Nephron progenitor cell (in vitro differentiated cells): ENCODE measurements at places on chromosomes 16 and 17.

- DNase-seq: peak; percentile 87
Measured at GRCh38 chr17:44628243-44629188, 27.8 kb upstream of the MEIOC start.

DNA sequence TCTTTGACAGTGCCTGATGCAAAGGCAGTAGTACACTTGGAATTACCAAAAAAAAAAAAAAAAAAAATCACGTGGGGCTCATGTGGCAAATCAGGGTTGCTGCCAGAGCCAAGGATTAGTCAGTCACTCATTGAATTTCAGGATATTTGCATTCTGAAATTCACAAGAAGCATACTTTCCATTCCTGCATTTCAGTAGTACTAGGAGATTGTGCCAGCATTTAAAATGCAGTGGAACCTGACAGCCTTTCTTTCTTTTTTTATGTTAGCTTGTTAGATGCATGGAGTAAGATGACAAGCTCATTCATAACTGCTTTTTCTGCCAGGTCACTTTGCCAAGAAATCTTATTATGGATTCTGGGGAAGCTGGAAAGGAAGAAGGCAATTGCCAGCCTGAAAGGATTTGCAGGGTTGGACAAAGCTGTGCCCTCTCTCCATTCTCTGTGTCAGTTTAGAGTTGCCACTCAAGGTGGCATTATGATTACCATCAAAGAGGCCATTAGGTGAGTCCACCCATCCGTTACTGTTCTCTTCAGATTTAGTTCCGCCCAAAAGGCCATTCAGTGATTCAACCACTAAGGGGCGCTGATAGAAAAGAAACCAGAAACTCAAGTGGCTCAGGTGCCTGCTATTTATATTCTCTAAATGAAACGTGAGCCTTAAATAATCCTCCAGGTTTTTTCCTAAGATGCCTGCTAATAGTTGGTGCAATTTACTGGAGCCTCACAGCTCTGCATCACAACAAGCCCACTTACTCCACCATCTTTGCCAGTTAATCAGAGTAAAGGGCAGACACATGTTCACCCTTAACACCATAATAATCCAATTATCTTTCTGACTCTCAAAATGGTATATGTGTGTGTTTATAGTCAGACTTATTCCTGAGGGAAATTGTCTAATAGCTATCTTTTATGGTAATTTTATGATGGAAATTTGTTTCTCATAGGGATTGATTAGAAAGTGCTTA, 59.0 kb downstream of the TANGO6 start:
- peak; percentile 35 for DNase-seq

DNA sequence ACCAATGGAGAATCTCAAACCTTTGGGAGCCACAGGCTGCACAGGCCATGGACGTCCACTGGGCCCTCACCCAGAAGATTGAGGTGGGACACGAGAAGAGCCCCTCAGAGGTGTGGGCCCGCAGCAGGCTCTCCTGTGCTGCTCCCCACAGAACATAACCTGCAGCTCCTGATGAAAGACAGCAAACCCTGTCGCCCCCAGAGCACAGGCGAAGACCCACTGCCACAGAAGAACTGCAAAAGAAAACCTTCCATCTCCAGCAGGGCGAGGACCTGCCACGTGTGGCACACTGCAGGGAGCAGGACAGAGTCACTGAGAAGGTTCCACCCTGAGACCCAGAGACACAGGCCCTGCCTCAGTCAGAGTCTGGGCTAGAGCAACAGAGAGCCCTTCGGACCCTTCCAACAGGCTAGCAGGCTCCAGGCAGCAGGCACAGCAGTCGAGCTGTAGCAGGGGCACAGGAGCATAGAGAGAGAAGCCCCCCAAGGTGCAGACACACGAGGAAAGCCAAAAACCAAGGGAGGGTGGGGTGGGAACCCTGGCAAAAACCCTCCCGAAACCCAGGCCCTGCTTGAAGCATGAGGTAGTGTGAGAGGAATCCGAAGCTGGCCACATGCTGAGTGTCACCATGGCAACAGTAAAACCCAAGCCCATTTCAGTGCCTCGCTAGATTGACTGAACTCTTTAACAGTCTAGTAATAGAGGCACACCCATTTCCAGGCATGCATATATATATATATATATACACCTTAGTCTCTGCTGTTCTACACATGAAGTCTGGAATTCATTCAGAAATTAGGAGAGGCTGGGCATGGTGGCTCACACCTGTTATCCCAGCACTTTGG, 60.0 kb upstream of the CHMP6 start:
- no peak for DNase-seq

GRCh38 chr17:15384142-15384787, 42.9 kb upstream of the TEKT3 start:
- no peak for DNase-seq

DNA sequence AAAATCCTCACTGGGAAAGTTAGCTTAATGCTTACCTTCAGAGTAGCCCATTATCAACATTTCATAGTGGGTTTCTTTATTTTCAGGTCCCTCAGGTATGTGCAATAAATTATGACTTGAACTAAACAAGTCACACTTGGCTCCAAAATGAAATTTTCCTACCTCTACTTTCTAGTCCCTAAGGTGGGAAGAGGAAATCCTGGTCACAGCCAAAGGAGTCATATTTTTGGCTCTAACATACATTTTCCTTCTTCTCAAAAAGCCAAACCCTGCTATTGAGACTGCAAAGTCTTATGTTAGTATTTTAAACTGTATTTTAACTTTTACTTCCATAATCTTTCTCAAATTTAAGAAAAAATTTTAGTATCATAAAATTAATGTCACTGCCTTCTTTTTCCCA, 128.9 kb downstream of the BRIP1 start:
- DNase-seq: no peak

DNA sequence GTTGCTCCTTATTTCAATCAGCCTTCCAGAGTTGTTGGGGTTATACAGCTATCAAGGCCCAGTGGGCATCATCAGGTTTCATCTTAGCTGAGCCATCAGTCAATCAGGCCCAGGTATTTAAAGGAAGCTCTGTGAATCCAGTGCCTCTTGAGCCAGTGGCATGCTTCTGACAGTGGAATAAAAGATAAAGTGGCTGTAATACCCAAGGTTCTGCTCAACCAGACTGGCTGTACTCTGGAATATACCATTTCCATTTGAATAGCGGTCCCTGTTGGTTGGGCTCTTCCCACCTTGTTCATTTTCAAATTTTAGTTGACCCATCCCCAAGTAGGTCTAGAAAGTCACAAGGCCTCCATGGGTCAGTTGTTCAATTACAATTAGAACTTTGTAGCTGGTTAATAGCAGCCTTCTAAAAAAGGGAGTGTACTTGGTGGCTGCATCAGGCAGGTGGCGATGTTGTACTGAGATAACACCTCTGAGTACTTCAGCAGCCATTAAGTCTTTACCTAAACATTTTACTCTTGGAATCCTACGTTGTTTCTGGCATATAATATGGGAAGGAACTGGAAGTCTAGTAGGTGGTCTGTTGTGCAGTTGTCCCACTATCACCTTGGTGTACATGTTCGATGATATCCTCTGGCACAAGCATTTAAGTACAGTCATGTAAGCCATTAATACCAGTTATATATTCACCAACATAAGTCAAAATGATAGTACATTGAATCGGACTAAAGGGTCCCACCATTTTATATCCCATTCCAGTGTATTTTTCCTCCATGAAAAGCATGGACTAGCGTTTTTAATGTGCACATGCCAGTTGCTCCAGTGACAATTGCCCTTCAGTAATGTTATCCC, 294.1 kb downstream of the BCAS3 start:
- DNase-seq: peak; percentile 51

DNA sequence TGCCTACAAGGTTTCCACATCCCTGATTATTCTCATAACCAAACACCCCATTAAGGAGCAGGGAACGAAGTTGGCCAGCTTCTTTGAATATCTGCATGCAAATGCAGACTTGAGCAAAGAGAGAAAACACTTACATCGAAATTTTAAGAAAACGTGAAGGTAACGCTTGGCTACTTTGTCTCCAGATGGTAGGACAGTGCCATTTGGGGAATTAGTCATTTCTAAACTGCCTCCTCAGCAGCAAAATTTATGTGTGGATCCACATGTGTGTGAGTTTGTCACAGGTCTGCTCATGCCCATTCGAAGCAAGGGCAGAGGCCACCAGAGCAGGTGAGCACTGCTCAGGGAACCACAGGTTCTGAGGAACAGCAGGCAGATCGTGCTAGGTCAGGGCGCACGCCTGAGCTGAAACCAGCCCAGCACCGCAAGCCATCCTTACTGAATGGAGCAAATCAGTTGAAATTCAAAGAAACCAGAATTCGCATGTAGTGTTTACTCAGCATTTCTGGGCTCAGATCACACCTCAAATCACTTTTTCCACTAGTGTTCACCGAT, 80.1 kb downstream of the SOCS1 start:
- no peak for DNase-seq

DNA sequence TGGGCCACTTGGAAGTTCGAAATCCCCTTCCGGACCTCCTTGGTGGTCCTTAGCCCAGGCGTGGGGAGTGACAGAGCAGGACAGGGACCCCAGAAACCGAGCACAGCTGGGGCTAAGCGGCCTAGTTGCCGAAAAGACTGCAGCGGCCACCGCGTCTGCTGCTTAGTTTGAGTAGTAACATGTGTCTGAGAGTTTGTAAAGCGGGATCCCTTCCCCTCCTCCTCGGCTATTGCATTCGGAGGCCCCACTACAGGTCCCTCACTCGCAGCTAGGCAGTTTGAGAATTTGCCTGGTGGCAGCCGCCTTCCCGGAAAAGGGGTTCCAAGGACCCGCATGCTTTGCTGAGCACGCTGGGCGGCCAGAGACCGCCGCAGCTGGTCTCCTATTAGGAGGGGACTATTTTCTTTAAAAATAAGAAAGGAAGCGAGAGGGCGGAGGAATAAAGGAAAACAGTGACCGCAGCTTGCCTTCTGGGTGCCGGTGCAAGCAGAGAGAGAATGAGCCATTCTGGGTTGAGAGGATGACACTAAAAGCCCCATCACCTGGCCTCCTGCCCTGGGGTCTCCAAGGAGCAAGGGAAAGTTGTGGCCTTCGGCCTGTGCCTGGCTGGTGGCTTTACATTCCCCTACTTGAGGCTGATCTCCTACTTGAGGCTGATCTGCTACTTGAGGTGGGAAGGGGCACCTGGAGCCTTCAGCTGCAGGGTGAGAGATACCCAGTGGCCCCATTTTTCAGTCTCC, 1.1 kb upstream of the HOXB5 start:
- no peak for DNase-seq

- peak; percentile 18 for DNase-seq
Measured at GRCh38 chr17:59423137-59423724, 91.8 kb downstream of the YPEL2 start.

DNA sequence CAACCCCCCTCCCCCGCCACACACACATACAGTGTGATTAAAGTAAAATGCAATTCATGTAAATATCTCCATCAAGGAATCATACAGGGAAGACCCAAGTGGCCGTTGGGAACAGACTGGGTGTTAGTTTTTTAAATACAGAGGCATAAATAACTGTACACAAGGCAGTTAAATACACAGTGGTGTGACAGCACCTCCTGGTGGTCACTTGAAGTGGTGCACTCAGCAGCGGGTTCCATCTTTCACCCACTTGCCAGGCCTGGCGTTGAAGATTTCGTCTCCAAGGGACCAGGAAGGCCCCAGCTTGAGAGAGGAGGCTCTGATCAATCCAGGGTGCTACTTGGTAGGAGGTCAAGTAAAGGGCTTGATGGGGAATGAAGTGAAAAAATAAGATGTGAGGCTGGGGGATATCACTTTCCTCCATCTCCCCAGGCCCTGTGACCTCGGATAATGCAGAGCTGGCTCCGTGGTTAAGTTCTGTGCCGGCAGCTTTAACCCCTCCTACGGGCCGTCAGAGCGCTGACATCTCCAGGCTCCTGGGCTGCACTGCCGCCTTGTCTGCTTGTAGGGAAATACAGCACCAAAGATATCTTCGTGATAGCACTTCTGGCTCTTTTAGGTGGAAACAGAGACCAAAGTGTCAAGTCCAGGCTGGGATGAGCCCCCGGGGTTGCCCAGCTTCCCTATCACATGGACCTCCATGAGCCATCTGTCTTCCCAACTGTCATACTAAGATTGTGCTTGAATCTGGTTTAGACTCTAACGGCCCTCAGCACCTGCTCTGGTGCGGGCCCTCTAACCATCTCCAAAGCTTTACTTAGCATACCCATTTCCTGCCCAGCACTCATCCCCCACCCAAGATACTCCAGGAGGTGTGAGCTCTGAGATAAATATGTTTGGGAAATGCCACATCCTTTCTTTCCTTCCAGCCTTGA, 20.7 kb downstream of the LGALS9 start:
- DNase-seq: peak; percentile 75

DNA sequence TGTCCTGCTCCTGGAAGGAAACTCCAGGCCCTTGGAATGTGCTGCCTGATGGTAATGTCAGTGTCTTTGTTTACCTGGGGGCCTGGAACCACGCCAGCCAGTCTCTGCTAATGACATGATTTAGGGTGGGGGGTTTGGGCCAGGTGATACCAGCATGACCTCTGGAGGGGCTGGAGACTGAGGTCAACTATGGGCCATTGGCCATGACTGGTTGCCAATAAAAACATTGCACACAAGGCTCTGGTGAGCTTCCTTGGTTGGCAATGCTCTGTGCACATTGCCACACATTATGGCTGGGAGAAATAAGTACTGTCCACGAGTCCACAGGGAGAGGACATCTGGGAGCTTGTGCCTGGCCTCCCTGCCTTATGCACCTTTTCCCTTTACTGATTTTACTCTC, 52.5 kb downstream of the LITAF start:
- DNase-seq: no peak

DNA sequence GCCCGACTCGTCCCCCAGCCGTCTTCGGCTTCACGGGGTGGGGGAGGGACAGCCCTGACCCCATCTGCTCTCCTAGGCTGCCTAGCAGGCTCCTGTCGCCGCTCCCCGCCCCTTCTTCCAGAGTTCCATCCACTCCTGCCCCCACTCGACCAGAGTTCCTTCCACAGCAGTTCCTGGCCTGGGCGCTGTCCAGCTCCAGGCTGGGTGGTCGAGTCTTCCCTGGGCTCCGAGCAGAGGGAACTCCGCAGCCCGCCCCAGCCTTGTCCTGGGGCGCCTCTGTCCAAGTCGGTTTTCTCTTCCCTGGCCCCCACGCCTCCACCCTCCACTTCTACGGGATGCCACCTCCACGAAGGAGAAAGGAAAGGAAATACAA, 1.4 kb downstream of the PYY start:
- peak; percentile 52 for DNase-seq

DNA sequence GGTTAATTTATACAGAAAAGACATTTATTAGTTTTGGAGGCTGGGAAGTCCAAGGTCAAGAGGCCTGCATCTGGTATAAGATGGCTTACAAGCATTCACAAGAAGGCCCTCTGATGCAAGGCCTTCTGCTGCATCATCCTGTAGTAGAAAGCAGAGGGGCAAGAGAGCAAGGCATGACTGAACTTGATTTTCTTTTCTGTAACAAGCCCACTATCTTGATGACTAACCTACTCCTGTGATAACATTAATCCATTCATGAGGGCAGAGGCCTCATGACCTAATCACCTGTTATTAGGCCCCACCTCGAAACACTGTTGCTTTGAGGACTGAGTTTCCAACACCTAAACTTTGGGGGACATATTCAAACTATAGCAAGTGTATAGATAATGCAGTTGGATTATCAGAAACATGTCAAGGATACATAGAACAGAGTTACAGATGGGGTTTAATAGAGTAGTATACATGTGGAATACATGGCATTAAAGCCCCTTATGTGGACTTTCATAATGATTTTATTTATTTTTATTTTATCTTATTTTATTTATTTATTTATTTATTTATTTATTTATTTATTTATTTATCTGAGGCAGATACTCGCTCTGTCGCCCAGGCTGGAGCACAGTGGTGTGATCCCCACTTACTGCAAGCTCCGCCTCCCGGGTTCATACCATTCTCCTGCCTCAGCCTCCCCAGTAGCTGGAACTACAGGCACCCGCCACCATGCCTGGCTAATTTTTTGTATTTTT, 88.2 kb downstream of the CHD9 start:
- no peak for DNase-seq
